ENCODE measurements at places on chromosomes 13 and 19.

DNA sequence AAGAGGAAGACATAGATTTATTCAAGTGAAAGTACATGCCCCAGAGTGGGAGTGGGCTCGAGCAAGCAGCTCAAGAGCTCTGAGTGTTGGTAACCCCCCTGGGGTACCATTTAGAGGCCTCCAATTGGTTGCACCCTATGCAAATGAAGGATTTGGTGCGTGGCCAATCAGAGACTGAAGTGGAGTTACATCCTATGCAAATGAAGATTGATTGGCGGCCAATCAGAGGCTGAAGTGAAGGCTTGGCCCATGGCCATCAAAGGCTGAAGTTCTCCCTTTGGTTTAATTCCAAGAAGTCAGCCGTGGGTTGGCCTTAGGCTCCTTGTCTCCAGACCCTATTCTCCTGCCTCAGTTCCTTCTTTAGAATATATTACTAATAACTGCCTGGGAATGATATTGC, 12.9 kb upstream of the IGFL1 start:
- DNase-seq: no peak

DNA sequence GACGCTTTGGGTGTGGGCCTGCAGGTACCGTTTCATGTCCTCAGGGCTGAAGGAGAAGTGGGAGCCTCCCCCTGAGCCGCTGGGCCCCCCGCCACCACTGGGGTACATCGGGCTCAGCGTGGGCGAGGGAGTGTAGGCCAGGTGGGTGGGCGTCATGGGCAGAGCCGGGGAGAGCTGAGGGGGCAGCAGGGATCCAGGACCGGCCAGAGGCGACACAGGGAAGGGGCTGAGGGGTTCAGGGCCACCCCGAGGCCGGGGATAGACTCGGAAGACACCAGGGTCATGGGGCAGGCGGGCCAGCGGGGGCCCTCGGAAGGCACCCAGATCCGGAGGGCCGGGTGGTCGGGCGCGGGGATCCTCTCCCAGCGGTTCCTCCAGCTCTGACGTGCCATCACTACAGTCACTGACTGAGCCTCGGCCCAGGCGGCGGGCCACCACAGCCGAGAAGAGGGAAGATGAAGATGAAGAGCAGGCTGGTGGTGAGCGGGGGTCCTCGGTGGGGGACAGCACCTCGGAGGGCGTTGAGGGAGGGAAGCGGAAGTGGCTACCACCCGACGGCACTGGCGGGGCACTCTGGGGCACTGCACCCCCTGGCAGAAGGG, 5.7 kb downstream of the ERF start:
- no peak for DNase-seq

DNA sequence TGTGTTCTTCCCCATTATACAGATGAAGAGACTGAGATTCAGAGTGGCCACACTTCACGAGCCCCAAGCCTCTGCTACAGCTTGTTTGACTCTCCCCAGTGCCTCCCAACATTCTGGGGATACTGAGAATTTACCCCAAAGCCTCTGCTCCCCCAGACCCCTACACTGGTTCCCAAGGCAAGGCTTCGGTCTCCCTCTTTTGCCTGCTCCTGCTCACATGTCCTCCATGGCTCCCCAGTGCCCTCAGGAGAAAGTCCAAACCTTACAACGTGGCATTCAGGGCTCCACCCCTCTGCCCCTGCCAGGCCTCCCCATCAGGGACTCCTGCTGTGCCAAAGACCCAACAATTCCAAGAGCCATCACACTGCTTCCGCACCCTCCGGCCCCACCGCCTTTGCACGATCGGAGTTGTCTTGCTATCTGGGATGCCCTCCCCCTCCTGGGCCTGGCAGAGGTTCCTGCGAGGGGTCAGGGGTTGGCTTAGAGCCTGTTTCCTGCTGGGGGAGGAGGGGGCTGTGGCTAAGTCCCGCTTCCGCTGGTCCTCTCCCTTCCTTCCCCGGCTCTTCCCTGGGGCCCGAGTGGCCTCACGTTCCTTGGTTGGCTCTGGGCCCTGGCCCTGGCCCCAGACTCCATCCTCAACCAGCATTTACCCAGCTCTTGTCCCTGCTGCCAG, 15.4 kb downstream of the GTPBP3 start:
- no peak for DNase-seq

- no peak for DNase-seq
Measured at GRCh38 chr13:52446265-52446664, 4.2 kb downstream of the VPS36 start.

- DNase-seq: no peak
Measured at GRCh38 chr13:26965952-26966700, 205.5 kb downstream of the USP12 start.

GRCh38 chr19:45154064-45154827, 6.5 kb downstream of the NKPD1 start:
- no peak for DNase-seq

DNA sequence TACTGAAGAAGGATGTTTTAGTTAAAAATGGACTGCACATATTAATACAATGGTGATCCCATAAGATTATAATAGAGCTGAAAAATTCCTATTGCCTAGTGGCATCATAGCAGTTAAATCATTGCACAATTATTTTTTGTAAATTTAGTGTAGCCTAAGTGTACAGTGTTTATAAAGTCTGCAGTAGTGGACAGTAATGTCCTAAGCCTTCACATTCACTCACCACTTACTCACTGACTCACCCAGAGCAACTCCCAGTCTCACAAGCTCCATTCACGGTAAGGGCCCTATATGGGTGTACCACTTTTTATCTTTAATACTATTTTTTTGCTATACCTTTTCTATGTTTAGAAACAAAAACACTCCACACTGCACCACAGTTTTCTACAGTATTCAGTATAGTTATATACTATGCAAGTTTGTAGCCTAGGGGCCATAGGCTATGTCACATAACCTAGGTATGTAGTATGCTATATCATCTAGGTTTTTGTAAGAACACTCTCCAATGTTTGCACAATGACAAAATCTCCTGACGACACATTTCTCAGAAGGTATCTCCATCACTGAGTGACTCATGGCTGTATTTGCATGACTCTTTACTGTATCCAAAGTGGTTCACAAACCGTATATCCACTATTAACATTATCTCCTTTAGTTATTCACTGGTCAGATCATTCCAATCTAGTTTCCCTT, 536.0 kb downstream of the KLF12 start:
- no peak for DNase-seq

DNA sequence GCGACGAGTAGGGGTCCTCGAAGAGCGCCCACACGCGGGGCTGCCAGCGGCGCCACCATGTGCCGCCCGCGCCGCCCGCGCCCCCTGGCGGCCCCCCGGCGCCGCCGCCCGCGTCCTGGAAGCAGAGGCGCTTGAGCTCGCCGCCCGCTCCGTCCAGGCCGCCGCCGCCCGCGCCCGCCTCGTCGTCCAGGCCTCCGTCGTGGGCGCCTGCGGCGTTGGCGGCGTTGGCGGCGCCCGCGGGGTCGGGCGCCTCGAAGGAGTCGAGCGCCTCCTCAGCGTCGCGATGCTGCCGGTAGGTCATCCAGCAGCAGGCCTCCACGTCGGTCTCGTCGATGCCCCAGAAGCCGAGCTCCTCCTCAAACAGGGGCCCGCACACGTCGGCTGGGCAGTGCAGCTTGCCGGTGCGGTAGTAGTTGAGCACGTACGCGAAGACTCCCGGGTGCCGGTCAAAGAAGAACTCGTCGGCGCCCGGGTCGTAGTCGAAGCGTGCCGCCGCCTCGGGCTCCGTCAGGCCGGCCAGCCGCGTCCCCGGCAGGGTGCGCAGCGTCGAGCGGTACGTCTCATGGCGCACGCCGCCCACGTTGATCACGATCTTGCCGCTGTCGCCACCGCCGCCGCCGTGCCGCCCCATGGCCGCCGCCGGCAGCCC, 829 bp downstream of the KCNC3 start:
- no peak for DNase-seq

GRCh38 chr13:99731747-99732146, 230.5 kb downstream of the TM9SF2 start:
- DNase-seq: no peak

- no peak for DNase-seq
Measured at GRCh38 chr13:102643656-102644055, 46.9 kb downstream of the TPP2 start.

All from activated CD4-positive, alpha-beta T cell treated with anti-CD3 and anti-CD28 coated beads for 1 hour (primary cell).